ENCODE measurements at places on chromosomes 2 and 18.

GRCh38 chr2:29660201-29660600, 261.2 kb downstream of the ALK start:
- H3K4me1 ChIP-seq: no peaks in the 10 kb centered on the region
- no peaks in the 10 kb centered on the region for H3K27me3 ChIP-seq
- H3K27ac ChIP-seq: no peak overlapping the region
- no peak overlapping the region for H3K4me3 ChIP-seq
- H3K36me3 ChIP-seq: no peaks in the 10 kb centered on the region
- no peak for DNase-seq

GRCh38 chr2:7014174-7014640, 97.0 kb downstream of the RNF144A start:
- no peaks in the 10 kb centered on the region for H3K36me3 ChIP-seq
- no peaks in the 10 kb centered on the region for H3K27me3 ChIP-seq
- no peak overlapping the region for H3K27ac ChIP-seq
- peaks cover 11% of the 10 kb centered on the region for H3K4me1 ChIP-seq

DNA sequence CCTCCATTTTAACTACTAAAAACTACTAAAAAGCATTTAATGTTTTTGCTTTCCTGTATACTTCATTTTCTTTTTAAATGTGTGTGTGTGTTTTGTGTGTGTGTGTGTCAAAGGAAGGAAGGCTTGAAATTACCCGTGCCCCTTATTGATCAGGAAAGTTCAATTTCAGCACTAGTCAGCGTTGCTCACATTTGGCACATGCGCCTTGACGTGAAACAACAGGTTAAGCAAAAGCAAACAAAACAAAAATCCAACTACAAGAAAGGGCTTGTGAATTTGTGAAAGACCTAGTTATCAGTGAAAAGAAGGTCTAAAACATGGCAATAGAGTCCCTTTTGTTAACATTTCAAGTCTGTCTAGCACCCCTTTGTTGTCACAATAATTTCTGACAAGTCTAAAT, 72.5 kb downstream of the KCNH7 start:
- peaks cover 7% of the 10 kb centered on the region for H3K4me1 ChIP-seq
- H3K27me3 ChIP-seq: no peaks in the 10 kb centered on the region
- H3K4me3 ChIP-seq: no peak overlapping the region
- no peak overlapping the region for H3K27ac ChIP-seq
- no peak for DNase-seq
- no peaks in the 10 kb centered on the region for H3K36me3 ChIP-seq

DNA sequence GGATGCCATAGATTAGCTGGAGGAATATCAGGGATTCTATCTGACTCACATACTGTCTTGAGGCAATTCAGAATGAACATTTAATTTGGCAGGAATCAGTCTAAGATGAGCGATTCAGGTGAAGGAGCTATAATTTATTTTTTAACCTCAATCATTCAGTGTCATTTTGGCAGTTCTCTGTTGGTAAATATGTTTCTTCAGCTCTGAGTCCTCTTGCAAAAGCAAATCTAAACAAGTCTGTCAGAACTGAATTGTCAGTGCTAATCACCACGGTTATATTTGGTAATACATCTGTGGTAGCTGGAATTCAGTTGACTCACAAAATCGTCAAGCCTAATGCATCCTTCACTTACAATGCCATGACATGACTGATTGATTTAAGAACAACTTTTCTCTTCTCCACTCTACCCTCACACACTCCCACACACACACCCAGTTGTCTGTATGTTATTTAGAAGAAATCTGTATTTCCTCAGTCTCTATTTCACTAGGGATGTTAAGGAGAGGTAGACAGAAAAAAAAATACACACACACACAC, 516.6 kb upstream of the NXPH2 start:
- peaks cover 5% of the 10 kb centered on the region for H3K4me1 ChIP-seq
- no peaks in the 10 kb centered on the region for H3K36me3 ChIP-seq
- H3K4me3 ChIP-seq: no peak overlapping the region
- DNase-seq: no peak
- no peak overlapping the region for H3K27ac ChIP-seq

GRCh38 chr2:100699131-100699530, 120.8 kb upstream of the NPAS2 start:
- H3K4me1 ChIP-seq: peaks cover 15% of the 10 kb centered on the region
- no peaks in the 10 kb centered on the region for H3K27me3 ChIP-seq
- H3K27ac ChIP-seq: no peak overlapping the region
- no peak overlapping the region for H3K4me3 ChIP-seq
- H3K36me3 ChIP-seq: peaks cover 2% of the 10 kb centered on the region

DNA sequence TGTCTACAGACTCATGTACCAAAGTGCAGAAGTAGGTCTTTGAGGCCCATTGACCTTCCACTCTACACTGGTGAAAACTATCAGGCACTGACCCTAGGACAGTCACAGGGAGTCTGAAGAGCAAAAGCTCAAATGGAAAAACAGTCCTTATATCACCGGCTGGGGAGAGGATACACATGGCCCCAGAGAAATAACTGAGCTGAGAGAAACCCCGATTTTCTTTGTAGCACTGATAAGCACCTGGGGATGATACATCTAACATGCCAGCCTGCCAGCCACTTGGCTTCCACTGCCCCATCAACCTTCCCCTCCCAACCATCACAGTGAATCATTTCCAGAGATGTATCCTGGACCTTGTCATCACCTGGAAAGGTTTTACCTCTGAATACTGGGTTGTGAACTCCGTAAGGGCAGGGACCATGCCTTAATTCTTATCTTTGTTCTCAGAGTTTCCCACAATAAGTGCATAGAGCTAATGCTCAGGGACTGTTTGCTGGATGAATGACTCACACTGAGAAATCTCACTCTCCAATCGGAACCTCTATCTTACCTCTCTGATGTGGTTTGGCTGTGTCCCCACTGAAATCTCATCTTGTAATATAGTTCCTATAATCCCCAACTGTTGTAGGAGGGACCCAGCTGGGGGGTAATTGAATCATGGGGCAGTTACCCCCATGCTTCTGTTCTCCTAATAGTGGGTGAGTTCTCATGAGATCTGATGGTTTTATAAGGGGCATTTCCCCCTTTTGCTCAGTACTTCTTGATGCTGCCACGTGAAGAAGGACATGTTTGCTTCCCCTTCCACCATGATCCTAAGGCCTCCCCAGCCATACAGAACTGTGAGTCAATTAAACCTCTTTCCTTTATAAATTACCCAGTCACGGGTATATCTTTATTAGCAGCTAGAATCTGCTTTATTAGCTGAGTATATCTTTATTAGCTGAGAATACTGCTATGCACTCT, 37.1 kb downstream of the EVA1A start:
- no peaks in the 10 kb centered on the region for H3K36me3 ChIP-seq
- H3K27ac ChIP-seq: no peak overlapping the region
- peaks cover 12% of the 10 kb centered on the region for H3K4me1 ChIP-seq
- no peak for DNase-seq
- no peaks in the 10 kb centered on the region for H3K27me3 ChIP-seq

- H3K36me3 ChIP-seq: no peaks in the 10 kb centered on the region
- no peaks in the 10 kb centered on the region for H3K27me3 ChIP-seq
- no peak for DNase-seq
- peaks cover 36% of the 10 kb centered on the region for H3K4me1 ChIP-seq
- no peak overlapping the region for H3K4me3 ChIP-seq
- H3K27ac ChIP-seq: no peak overlapping the region
These were observed 6.3 kb downstream of the EXOC6B start for GRCh38 chr2:72819501-72819900.

- peaks cover 7% of the 10 kb centered on the region for H3K4me1 ChIP-seq
- H3K36me3 ChIP-seq: peaks cover 40% of the 10 kb centered on the region
- no peak overlapping the region for H3K27ac ChIP-seq
- no peak for DNase-seq
- no peaks in the 10 kb centered on the region for H3K27me3 ChIP-seq
These were observed 166.0 kb downstream of the EHBP1 start for GRCh38 chr2:62871506-62871905.

DNA sequence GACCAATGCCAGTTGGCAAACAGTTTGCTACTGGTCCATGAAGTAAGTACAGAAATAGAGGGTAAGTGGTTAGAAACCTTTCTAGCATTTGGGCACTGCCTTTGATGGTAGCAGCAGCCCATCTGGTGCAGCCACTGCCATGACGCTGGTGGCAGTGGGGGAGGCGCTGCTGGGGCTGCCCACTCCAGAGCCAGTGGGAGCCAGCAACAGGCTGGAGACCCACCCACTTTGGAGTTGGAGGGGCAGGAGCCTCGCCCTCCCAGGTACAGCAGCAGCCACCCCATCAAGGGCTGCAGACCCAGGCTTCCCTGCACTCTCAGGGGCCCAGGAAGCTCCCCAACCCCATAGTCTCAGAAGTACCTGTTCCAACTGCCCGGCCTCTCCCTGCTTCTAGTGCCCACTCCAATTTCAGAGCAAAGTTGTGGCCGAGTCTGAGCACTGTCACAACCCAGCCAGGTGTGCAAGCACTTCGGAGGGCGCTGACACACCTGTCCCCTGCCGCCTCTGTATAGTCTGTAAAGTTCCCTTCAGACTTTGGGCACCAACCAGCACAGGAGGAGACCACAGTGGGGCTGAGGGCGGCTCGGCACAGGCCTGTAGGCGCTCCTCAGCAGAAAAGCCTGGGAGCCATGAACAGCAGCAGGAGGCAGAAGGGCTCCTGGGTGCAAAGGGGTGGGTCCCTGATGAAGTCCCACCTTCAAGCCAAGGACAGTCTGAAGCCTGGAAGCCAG, 125.6 kb upstream of the CCDC150 start:
- no peak for DNase-seq
- no peaks in the 10 kb centered on the region for H3K27me3 ChIP-seq
- peaks cover 7% of the 10 kb centered on the region for H3K4me1 ChIP-seq
- no peak overlapping the region for H3K4me3 ChIP-seq
- H3K36me3 ChIP-seq: no peaks in the 10 kb centered on the region

GRCh38 chr2:7681881-7682461, 764.8 kb downstream of the RNF144A start:
- H3K4me1 ChIP-seq: peaks cover 18% of the 10 kb centered on the region
- peaks cover 4% of the 10 kb centered on the region for H3K27me3 ChIP-seq
- DNase-seq: no peak
- no peak overlapping the region for H3K4me3 ChIP-seq
- H3K36me3 ChIP-seq: no peaks in the 10 kb centered on the region

GRCh38 chr2:169073211-169073962, 4.0 kb downstream of the DHRS9 start:
- no peak overlapping the region for H3K27ac ChIP-seq
- no peaks in the 10 kb centered on the region for H3K4me1 ChIP-seq
- H3K4me3 ChIP-seq: no peak overlapping the region
- no peaks in the 10 kb centered on the region for H3K36me3 ChIP-seq
- no peak for DNase-seq

DNA sequence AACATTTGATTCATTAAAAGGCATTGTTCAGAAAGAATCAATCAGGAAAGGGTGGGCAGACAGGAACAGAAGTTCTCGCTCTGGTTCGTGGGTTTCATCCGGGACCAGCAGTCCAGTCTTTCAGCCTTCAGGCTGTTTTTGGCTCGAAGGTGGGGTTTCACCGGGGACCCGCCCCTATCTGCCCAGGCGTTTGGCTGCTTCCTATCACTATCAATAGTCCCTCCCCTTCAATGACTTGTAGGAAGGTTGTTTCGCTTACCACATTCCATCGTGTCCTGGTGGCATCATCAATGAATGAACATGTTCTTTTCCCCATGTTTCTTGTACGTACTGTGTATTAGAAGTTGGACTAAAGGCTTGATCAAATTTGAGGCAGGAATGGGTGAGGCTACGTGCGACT, 130.3 kb downstream of the NEDD4L start:
- DNase-seq: peak; percentile 48
- no peaks in the 10 kb centered on the region for H3K27me3 ChIP-seq
- H3K4me3 ChIP-seq: no peak overlapping the region
- H3K27ac ChIP-seq: peak overlapping the region; percentile 91

- H3K36me3 ChIP-seq: peaks cover 10% of the 10 kb centered on the region
- no peak for DNase-seq
- no peaks in the 10 kb centered on the region for H3K27me3 ChIP-seq
- peaks cover 50% of the 10 kb centered on the region for H3K4me1 ChIP-seq
These were observed 28.9 kb downstream of the LPIN2 start for GRCh38 chr18:2984091-2984490.

DNA sequence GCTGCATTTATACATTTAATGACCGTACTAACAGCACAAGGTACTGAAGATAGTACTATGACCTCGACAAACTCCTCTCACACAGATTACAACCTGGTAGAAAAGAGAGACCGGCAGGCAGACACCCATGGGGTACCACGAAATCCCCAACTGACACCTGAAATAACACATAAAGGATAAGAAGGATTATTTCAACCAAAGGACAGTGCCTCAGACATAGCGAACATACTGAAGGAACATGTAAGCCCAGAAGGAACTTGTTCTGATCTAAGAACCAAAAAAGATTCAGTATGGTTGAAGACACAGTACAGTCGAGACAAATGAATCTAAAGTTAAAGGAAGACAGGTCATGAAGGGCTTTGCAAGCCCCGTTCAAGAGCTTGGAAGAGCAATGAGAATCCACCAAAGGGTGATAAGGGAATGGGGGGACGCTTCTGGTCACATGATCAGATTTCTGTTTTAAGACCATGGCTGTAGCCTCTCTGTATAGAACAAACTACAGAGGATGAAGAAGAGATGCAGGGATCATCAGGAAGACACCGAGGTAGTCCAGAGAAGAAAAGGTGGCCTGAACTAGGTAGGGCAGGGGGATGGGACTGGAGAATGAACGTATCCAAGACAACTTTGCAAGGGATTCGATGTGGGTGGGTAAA, 902 bp downstream of the MCFD2 start:
- H3K27me3 ChIP-seq: no peaks in the 10 kb centered on the region
- H3K36me3 ChIP-seq: peaks cover 12% of the 10 kb centered on the region
- H3K27ac ChIP-seq: peak overlapping the region; percentile 14
- H3K4me1 ChIP-seq: peaks cover 25% of the 10 kb centered on the region
- no peak for DNase-seq

Data from WTC11 (cell line).